AML-193 (cell line): ENCODE measurements at places on chromosomes 12 and 14.

GRCh38 chr14:106115401-106115800 is 589.0 kb downstream of the TMEM121 start:
- DNase-seq = no peak

DNA sequence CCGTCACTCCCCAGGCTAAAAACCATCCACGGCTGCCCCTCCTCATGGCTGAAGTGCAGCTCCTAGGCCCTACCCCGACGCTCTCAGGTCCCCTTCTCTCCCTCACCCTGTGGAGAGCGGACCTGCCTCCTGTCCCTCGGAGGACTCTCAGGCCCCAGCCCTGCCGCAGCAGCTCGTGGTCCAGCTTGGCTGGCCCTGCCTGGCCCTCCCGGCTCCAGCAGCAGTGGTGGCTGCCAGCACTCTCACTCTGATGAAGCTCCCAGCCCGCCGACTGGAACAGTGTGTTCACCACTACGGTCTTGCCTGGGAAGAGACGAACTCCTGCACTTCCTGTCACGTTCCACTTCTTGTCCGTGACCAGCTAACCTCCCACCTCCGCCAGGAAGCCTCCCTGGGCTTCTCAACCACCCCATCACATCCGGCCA is 11.1 kb downstream of the BAG5 start:
- DNase-seq = no peak

DNA sequence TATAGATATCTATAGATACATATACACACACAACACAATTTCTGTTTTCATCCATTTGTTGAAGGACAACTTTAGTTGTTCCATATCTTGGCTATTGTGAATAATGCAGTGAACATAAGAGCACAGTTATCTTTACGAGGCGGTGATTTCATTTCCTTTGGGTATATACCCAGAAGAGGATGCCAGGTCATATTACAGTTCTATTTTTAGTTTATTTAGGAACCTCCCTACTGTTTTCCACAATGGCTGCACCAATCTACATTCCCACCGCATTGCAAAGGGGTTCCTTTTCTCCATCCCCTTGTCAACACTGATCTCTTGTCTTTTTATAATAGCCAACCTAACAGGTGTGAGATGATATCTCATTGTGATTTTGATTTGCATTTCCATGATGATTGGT is 143.4 kb upstream of the ARHGAP5 start:
- DNase-seq = no peak

GRCh38 chr12:89783359-89784060 is 74.9 kb upstream of the ATP2B1 start:
- no peak for DNase-seq

- DNase-seq = no peak
Observed at GRCh38 chr14:79543967-79544697, 667.2 kb downstream of the DIO2 start.

DNA sequence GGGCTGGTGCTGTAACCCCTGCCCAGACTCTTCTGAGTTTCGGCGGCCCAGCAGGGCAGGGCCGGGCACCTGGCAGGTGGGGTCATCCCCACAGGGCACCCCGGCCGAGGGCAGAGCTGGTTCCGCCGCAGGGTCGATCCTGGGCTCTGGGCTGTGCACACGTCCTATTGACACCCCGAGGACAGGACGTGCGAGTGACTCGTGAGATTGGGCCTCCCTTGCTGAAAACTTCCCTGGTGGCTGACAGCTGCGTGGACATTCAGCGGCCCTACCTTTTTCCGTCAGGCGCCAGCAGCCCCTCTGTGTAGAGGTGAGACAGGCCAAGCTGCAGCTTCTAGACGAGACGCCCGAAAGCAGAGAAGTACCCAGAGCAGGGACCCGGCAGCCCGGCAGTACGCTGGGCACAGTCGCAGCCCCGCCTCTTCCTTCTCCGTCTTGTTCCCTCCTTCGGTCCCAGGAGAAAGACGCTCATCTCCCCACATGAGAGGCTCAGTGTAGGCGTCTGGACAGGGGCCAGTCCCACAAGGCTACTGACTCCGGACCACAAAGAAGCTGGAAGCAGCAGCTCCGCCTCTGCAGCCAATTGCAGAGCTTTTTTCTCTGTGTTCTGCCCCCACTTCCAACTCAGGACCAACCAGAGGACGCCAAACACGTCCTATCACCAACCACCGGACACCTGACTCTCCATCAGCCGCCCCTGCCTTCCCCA is at the start of gene LRCOL1:
LRCOL1 (minus strand) TSS at position 532 of the 709 bp plus-strand sequence. CDS start 4,331 bp downstream, outside the sequence.
- DNase-seq = no peak
